ENCODE measurements at places on chromosomes 11 and 22.

DNA sequence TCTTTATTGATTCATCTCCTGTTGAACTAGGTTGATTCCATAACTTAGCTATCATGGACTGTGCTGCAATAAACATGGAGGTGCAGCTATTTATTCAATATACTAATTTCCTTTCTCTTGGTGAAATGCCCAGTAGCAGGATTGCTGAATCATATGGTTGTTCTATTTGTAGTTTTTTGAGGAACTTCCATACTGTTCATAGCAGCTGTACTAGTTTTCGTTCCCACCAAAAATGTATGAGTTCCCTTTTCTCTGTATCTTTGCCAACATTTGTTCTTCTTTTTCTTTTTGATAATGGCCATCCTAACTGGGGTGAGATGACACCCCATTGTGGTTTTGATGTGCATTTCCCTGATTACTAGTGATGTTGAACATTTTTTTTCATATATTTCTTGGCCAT is 87.2 kb upstream of the NAV2 start:
- DNase-seq: no peak

GRCh38 chr11:1864831-1865665 is 12.2 kb downstream of the LSP1 start:
- DNase-seq: no peak

DNA sequence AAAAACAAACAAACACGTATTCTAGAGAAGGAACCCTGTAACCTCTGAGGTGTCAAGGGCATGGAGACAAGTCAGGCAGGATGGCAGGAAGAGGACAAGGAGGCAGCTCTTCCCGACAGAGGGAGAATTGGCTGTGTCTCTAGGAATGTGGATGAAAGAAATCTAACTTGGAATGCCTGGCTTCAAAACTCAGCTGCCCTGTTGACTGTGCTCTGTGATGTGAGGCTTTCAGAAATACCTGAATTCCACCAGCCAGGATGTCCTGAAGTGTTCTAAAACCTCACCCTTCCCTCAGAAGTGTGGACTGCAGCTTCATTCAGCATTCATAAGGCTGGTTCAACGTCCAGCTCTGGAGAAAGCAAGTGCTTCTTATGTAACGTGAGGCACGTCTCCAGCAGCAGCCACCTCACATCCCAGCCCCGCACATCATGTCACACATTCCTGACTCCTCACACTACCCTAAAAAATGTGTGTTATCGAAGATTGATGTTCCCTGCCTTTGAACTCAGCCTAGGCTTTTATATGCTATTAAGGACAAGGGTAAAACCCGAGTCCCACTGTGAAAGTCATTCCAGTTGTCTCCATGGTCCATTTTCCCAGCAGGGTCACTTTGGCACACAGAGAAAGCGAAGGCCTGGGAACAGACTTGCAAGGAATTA is 398.9 kb downstream of the ETS1 start:
- no peak for DNase-seq

DNA sequence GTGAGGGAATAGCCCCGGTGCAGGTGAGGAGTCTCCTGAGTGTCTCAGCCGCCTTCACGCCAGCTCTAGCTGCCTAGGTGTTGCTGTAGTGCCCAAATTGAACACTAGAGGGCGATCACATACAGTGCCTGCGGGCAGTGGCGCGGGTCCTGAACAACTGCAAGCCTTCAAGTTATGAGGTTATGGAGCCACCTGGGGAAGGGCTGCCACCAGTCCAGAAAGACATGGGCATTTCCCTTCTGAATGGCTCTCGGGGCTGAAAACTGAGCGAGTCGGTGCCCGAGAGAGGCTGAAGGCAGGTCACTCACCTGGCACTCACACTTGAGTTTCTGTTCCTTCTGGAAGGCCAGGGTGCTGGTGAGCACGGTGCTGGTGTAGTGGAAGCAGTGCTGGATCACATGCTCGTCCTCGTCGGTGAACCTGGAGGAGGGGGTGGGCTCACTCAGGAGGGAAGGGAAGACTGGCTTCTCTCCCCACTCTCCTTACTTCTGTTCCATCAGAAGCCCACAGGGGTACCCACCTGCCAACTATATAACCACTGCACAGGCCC is 88.4 kb downstream of the PDE2A start:
- peak; percentile 12 for DNase-seq

DNA sequence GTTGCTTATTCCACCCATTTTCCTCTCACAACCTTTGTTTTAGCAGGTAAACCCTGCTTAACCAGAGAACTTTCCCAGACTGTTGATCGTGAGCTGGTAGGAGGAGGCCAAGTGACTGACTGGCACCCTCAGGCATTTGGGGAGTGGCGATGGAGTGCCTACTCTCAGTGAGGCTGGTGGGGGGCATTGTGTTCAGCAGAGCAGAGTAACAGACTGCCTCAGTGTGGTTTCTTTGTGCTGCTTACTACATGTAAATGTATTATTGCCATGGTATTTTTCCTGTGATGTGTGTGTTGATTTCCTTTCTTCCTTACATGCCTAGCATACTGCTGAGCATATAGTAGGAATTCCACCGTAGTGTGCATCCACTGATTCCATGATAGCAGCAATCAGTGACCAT is 2.6 kb downstream of the MARK2 start:
- no peak for DNase-seq

GRCh38 chr11:60280412-60280811 is at the start of gene MS4A4A:
TSS of gene MS4A4A (plus strand) at chr11:60280666. CDS start at chr11:60280676, 10 bp downstream.
- no peak for DNase-seq

DNA sequence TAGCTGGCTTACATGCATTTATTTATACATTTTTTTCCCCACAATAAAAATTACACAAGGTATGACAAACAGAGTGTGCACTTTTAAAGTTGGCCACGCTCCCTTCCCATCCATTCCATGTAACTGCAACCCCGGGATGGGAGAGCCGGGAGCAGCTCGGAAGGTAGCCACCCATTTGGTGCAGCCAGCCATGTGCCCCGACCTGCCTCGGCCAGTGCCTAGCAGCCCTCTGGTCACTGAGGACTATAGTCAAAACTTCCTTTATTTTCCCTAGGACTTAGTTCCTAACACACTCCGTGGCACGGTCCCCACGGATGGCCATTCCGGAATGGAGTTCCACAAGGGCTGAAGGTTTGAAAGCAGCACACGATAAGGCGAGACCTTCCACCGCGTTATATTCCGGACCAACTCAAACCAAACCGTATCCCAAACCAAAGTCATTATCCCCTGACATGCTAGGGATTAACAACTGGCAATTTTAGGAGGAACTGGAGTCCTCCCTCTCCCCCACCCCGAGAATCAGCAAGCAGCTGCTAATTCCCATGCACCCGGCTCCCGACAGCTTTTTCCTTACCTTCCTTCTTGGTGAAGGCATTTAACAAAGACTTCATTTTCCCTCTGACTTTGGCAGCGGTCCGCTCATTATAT is 426.4 kb downstream of the SHANK2 start:
- no peak for DNase-seq

DNA sequence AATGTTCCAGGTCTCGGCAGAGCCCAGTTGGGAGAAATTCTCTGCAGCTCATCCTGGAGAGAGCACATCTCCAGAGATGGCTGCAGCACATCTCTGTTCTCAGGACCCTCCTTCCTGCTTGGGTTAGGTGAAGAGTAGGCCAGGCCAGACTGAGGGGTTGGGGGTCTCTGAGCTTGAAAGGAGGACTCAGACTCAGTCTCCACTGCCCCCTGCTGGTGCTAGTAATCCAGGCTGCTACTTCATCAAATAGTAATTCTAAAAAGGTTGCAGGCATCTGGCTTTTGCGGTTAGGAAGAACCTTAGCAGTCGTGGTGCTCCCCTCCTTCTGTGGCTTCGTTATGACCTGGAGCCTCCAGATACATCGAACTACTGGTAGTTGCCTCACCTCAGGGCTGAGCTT is 9.7 kb downstream of the TUB start:
- no peak for DNase-seq
